GM12892 (cell line): ENCODE measurements at places on chromosomes 2 and 18.
A peak's percentile ranks its signal among the peaks of the same experiment; 100 is the strongest.

GRCh38 chr2:182543741-182544525 is 117.1 kb upstream of the PDE1A start:
- DNase-seq = no peak

DNA sequence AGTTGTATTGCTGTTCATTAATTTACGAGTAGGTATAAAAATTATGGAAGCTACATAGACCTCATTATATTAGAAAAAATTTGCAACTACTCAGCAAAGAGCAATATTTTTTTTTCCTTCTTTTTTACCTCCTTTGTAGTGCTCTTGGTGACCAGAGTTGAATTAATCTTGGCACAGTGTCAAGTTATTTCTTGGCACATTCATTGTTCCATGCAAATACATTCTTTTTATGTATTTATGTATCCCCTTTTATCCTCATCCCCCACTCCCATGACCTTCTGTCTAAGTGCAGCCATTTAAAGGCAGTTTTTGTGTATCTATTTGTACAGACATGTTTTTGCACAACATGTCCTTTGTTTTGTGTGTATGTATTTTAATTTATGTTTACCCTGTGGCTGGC is 224.5 kb downstream of the CCDC102B start:
- DNase-seq = no peak

DNA sequence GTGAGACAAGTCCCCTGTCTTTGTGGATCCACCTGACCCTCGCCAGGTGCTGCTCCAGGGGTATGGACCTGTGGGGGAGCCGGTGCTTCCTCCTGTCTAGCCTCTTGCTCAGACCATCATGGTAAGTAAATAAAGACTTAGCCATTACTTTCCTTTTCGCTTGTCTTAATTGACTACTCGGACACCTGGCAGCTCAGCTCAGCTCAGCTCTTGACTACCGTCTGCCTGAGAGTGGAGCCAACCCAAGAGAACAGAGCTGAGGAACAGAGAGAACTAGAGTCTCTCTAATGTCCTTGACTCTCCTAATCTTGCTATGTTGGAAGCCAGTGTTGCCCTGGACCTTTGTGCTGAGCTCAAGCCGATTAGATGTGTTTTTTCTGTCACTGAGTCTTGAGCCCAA is 170.3 kb upstream of the CXCR4 start:
- DNase-seq = no peak

GRCh38 chr2:12463189-12463588 is 253.5 kb upstream of the TRIB2 start:
- DNase-seq = no peak

DNA sequence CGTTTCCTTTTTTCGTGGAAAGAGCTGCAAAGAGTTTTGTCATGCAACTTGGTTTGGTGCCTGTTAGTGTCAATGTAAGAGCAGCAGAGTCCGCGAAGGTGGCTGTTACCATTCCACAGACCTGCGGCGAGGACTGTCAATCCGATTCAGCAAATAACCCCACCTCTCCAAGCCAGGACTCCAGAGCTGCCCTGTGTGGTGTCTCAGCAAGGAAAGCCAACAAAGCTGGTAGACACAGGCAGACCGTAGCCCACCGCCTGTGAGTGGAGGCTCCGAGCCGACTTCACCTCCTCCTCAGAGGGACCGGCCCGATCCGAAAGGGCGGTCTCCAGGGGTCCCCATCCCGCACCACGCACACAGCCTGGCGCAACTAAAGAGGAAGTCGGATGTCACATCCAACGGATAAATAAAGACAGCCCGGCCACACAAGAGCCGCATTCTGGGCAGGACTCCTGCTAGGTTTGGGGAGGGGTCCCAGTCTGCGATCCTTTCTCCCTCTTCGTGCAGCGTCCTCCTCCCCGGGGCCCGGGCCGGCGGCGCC is 819 bp downstream of the ANKRD44 start:
- DNase-seq = peak; percentile 19

DNA sequence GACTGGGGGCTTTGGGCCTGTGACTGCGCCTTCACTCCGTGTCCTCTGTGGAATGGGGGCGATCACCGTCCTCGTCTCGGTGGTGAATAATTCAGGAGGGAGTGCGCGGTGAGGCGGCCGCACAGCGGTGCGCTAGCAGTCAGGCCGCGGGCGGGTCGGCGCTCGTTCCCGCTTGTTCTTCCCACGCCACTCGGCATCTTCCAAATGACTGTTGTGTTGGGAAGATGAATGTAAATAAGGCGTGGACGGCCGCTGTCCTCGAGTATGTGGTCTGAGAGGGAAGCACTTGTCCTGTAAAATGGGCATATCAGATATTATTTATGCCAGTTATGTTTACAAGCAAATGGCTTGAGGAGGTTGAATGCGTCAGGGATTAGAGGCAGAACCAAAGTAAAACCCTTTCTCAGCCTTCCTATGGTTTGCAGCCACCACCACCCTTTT is 608 bp upstream of the VPS4B start:
- no peak for DNase-seq

- no peak for DNase-seq
Measured at GRCh38 chr18:46160050-46160798, 56.0 kb downstream of the HAUS1 start.

- DNase-seq = no peak
Measured at GRCh38 chr18:32893915-32894314, 121.1 kb upstream of the KLHL14 start.

GRCh38 chr2:59900728-59901452 is 652.6 kb downstream of the BCL11A start:
- DNase-seq = no peak

- no peak for DNase-seq
Measured at GRCh38 chr2:85066006-85066740, 67.0 kb upstream of the TCF7L1 start.

GRCh38 chr2:118046634-118047210 is 32.9 kb upstream of the CCDC93 start:
- no peak for DNase-seq

DNA sequence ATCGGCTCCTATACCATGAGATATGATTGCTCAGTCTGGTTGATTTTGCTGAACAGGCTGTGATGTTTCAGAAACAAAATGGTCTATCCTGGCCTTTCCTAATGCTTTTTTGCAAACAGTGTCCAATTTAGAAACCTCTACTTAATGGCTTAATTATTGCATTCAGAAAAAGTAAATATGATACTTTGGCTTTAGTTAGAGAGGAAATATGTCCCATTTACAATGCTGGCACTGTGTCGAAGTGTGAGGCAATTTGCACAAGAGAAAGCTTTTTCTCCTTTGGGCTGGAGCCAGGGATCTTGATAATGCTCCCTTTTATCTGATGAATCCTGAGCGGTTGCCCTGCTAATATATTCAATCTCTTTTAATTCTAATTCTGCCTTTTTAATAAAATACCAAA is 418.9 kb downstream of the EPHA4 start:
- DNase-seq = no peak
